ENCODE measurements at places on chromosomes 4 and X. TPM values are rescaled to one million over a fixed set of nuclear protein-coding genes. Genes with fewer than 3 reads are reported as not detected.

Gene HCFC1
- 40.4 TPM for total RNA-seq

Gene EFNB1
- total RNA-seq, result 8.5 TPM

Gene GAK
- total RNA-seq, result 52.5 TPM

Gene PHEX
- total RNA-seq, result 0.29 TPM

Gene AMBN
- not detected for total RNA-seq

Gene ARAP2
- 0.47 TPM for total RNA-seq

Gene TLR1
- 0.89 TPM for total RNA-seq

Gene BCORL1
- 8.4 TPM for total RNA-seq

Gene PSAPL1
- 0.10 TPM for total RNA-seq

Gene UCP1
- total RNA-seq, result not detected

Gene PPARGC1A
- total RNA-seq, result 0.06 TPM

Gene CXCL6
- not detected for total RNA-seq

Gene CABS1
- total RNA-seq, result not detected

Gene TEX13D
- total RNA-seq, result not detected

Gene SPANXB1
- 2.6 TPM for total RNA-seq

Gene SLC9B1
- total RNA-seq, result 0.28 TPM

Gene SHROOM4
- not detected for total RNA-seq

Gene MSANTD1
- total RNA-seq, result not detected

Gene FAAH2
- total RNA-seq, result not detected

Gene SEC24B
- total RNA-seq, result 19.1 TPM

Gene GABRQ
- total RNA-seq, result 0.27 TPM

Gene GAB3
- 0.76 TPM for total RNA-seq

Gene UGT2B11
- total RNA-seq, result 0.10 TPM

Gene LRCH2
- total RNA-seq, result 0.01 TPM

Gene CLIC2
- total RNA-seq, result 0.23 TPM

Gene CT45A2
- not detected for total RNA-seq

Gene OPN1MW3
- total RNA-seq, result not detected

Data from A549 treated with DMSO at 1 μM for 4 hours (cell line).